ENCODE measurements at places on chromosomes 16 and 17.

DNA sequence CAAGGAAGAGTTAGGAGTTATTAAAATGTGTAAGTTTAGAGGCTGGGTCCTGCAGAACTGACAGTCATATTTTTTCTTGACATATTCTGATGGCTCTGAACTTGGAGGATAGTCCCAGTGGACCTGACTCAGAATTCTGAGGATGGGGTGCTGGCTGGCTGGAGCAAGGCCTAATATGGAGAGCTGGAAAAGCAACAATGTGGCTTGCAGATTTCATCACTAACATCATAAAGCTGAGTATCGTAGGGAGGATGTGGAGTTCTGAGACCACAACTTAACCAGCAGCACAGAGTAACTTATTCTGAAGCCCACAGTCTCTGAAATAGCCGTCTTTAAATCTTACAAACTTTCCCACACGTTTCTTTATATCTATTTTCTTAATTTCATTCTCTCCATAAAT is 2.3 kb downstream of the KRTAP1-5 start:
- no peak for DNase-seq

GRCh38 chr17:10052106-10052813 is 146.1 kb downstream of the GAS7 start:
- no peak for DNase-seq

DNA sequence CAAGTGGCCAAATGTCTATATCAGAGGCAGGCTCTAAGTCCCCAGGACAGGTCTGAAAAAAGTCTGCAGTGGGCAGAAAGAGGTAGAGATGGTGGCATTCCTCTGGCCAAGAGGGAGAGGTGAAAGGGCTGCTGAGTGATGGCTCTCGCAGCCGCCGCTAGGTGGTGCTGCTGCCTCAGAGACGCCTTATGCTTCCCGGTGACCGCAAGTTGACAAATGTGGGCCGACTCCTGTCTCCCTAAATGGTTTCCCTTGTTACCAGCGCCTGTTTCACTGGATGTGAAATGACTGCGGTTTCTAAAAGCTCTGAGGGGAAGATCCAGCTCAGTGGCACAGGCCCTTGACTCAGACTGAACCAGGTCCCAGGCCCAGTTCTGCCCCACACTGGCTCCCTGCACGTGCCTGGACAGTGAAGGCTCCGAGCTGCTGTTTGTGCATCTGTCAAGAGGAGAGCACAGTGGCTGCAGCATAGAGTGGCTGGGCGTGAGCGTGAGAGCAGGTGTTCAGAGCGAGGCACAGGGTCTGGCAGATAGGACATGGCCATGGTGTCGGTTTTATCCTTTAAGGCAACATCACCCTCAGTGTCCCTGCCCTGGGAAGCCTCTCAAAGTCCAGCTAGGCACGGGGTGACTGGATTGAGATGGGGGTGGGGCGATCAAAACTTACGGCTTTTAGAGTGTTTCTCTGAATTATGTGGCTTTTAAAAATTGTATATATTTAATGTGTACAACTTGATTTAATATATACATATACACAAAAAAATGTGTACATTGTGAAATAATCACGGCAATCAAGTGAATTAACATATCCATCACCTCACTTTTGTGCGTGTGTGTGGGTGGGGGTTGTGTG is 19.9 kb downstream of the CLEC16A start:
- DNase-seq = peak; percentile 92

DNA sequence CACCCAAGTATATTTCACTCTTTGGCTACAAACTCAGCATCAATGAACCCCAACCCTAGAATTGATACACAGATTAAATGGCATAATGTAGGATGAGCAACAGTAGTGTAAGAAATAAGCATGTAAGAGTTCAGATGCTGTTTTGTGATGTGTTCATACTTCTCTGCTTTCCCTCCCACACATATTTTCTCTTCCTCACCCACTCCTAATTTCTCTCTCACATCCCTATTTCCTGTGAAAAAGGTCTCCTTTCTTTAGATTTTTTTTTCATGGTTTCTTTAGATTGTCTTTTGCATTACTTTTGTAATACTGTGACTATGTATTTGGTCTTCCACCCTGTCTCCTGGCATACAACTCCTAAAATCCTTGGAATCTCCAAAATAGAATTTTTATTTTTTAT is 21.7 kb downstream of the CREBBP start:
- DNase-seq = no peak

DNA sequence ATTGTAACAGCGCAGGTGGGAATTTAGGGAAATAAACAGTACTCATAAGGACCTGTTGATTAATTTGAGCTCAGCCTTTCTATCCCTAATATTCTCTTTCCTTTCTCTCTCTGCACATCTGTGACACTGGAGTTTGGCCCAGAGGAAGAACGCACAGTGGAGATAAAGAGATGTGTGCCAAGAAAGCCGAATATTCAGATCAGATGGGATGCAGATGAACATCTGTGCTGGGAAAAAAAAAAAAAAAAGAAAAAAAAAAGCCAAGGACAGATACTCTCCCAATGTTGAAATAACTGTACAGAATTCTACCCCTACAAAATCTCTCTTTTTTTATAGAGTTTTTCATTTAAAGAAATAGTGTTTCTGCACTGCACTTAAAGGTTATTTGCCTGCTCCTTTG is 485.4 kb downstream of the KCNJ2 start:
- no peak for DNase-seq

DNA sequence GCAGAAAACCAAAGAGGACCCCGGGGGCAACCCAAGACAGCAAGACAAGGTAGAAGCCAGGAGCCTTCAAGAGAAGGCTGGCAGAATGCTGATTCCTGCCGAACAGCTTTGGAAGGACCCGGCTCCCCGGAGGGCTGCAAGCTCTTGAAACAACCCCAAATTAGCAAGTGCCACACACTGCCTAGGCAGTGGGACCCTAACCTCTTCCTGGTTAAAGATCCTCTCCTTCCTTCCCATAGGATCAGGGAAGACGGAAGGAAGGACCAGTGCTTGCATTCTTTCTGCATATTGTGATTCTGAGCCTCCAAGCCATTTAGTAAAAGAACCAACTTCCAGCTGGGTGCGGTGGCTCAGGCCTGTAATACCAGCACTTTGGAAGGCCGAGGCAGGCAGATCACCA is 122.0 kb upstream of the AXIN2 start:
- no peak for DNase-seq

DNA sequence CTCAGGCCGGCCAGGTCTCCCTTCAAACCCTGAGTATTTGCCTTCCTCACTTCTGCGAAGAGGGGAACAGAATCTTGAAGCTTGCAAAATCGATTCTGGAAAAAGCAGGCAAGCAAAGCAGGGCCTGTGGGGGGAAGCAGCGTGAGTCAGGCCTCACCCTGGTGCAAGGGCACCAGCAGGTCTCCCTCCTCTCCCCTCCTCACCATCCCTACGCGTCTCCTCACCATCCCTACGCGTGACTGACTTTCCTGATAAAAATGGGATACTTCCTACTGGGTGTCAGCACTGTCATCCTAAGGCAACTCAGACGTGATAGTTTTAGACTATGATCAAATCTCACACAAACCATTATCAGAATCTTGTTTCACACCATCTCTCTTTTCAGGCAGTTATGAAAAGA is 12.1 kb downstream of the CMTM3 start:
- DNase-seq = no peak

DNA sequence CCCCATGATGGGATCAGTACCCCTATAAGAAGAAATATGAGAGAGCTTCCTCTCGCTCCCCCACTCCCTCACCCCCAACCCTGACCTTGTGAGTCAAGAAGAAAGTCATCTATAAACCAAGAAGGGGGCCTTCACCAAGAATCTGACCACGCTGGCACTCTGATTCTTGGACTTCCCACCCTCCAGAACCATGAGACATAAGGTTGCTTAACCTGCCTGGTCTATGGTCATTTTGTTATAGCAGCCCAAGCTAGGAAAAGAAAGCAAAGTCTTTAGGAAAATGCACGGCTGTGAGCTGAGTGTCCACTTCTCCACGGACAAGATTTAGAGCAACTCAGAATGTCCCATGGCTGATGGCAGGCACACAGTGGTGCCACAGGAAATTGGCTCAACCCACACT is 333.5 kb downstream of the SOX9 start:
- no peak for DNase-seq

- no peak for DNase-seq
Measured at GRCh38 chr16:19105891-19106624, 7.7 kb upstream of the ITPRIPL2 start.

GRCh38 chr17:79164913-79165695 is 90.5 kb downstream of the ENGASE start:
- no peak for DNase-seq

Measured in activated CD4-positive, alpha-beta T cell treated with anti-CD3 and anti-CD28 coated beads, Interleukin-10, Interleukin-2, amounts not matched to agents 100 ng/mL and 50 ng/mL, durations not matched to agents 16 hours and 8 hours (primary cell).